IMR-90 (cell line): ENCODE measurements at places on chromosomes 2 and 18. TPM values are rescaled to one million over a fixed set of nuclear protein-coding genes. Genes with fewer than 3 reads are reported as not detected.

DNA sequence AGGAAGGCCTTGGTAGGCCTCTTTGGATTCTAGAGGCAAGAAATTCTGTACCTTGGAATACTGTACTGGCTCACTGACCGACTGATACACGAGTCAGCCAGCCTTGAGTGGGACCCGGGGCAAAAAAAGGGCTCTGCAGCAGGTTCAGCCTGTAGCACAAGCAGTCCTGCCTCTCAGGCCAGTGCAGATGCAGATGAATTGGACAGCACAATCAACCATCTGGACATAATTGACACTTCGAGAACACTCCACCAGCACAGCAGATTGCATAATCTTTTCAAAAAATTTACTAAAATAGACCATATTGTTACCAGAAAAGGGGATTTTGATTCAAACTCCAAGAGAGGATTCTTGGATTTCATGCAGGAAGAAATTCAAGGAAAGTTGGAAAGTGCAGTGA, 241.6 kb downstream of the RPIA start:
- DNase-seq, result no peak

- DNase-seq, result no peak
These were observed 793 bp downstream of the ZNF236 start for GRCh38 chr18:76823161-76823538.

DNA sequence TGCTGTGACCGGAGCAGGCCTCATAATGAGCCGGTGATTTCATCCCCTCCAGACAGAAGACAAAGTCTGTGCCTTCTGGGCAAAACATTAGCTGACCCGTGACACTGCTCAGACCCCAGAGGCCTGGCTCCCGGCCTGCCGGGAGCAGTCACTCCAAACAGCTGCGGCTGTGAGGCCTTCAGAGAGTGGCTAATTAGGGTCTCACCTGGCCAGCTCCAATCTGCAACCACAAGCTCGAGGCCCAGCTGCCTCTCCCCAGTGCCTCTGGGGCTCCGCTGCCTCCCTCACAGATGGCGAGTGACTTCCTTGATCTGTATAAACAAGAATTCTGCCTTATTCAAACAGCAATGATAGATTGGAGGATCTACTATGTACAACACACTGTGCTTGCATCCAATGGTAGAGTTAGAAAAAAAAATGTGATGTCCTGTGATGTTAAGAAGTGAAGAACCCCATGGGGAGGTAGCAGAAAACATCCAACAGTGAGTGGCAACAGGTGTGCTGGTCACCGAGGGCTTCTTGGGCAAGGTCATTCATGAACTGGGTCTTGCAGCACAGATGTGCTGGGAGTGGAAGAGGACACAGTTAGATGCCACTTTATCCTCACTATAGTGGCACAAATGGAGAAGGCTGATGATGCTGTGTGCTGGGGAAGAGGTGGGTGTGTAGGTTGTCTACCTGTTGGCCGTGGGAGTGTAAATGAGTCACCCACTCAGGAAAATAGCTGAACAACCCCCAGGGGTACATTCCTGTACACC, 98.2 kb upstream of the ASAP2 start:
- DNase-seq, result peak; percentile 51

- DNase-seq, result peak; percentile 75
These were observed 12.5 kb upstream of the NAB1 start for GRCh38 chr2:190636361-190636760.

DNA sequence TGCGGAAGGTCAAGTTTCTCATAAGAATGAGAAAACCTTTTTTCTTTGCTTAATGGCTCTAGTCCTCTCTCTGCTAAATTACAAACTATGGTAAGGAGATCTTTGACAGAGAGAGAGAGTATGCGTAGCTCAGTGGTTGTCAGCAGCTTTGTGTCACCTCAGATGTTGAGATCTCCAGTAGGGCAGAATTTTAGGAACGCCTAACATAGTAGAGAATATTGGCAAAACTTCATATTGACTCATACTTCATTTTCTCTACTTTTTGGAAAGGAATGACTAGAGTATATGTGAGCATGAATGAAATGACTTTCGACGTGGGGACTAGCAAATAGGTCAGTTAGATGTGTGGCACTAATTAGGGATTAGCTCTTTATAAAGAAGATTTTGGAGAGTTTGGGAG, 64.0 kb downstream of the WDR7 start:
- DNase-seq, result no peak

DNA sequence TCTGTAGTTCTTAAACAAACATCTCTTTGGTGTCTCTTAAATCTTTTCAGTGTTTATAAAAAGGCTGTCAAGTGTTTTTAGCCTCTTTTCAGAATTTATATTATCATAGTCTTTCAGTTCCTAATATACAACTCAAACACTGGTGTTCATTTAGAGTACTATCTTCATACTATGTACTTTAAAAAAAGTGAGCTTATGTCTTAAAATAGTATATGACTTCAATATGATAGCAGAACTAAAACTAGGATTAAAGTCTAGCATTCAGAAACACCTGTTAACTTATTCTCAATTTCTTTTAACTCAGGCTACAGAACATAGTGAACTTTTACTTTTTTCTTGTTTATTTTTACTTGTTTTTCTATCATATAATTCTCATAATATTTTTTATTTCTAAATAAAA, 14.7 kb upstream of the IKZF2 start:
- DNase-seq, result no peak

GRCh38 chr18:3758531-3758930, 308.6 kb downstream of the TGIF1 start:
- DNase-seq, result peak; percentile 77

DNA sequence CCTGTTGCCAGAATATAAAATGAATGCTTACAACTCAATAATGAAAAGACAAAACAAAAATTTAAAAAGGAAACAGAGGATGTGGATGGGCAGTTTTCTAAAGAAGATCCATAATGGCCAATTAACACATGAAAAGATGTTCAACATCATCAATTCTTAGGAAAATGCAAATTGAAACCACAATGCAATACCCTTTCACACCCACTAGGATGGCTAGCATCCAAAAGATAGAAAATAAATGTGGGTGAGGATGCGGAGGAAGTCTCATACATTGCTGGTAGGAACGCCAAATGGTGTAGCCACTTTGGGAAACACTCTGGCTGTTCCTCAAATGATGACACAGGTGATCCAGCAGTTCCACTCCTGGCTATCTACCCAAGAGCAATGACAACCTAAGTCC, 130.5 kb downstream of the TNS1 start:
- DNase-seq, result no peak

Gene PDE1A
- 0.83 and 0.90 TPM in 2 replicates for total RNA-seq

Gene NPAS2
- 5.2 and 5.6 TPM in 2 replicates for total RNA-seq
